ENCODE measurements at places on chromosomes 1 and 21.

DNA sequence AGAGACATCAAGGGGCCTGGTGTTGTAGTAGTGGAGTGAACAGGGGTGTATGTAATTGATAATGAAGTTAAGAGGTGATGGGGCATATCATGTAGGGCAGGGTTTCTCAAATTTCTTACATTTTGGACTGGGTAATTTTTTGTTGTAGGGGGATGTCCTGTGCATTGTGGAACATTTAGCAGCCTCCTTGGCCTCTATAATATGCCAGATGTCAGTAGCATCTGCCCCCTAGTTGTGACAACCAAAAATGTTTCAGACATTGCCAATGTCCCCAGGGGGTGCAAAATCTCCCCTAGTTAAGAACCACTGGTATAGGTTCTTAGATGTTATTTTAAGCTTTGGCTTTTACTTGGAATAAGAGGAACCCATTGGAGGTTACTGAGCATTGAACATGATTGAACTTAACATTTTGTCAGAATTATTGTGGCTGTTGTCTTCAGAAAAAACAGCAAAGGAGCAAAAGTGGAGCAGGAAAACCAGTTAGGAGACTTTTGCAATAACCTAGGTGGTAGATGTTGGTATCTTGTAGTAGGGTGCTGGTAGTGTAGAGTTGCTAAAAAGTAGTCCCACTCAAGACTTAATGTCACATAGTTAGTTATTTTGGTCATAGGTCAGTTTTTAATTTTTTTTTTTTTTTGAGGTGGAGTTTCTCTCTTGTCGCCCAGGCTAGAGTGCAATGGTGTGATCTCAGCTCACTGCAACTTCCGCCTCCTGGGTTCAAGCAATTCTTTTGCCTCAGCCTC is 6.2 kb downstream of the ZNF326 start:
- DNase-seq, result no peak

DNA sequence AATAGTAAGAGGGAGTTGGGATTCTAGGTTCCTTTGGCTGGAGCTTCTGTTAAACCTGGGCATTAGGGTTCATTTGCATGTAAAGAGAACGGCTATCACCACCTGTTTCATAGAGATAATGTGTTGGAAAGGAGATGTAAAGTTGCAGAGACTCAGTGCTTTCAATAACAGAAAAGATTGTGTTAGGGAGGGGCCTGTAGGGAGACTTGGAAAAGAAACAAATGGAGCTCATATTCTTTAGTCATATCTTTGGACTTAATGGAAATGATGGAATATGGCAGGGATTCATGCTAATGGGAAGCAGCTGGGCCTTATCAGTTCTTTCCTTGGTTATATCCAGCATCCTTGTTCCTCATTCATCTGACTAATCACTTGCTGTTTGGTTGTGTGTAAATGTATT is 144.9 kb downstream of the CD247 start:
- no peak for DNase-seq

DNA sequence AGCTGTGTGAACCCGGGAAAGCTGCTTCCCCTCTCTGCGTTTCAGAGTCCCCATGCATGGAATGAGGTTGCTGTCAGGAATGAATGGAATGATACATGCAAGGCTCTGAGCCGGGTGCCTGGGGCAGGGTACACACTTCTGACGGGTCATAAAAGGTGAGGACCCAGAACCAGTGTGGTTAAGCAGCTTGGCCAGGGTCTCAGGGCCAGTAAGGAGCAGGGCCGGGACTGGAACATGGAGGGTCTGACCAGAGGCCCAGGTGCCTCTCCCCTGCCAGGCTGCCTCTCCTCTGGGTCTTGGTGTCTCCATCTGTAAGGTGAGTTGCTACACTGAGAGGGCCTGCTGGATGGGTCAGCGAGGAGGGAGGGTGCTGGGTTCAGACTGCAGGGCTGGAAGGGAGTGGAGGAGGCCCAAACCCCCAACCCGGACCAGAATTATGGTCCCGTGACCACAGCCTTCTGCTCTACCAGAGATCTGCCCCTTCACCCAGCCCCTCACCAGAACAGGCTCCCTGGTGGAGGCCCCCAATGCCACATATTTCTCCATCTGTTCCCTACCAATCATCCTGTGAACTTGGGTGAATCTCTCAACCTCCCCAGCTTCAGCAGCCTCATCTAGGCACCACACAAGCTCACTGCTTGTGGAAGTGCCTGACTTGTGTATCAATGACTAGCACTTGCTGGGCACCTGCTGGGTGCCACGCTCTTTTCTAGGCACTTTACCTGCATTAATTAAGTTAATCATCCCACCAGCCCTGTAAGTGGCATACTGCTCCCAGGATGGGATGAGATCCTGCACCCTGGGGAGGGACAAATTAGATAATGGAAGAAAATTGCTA is 16.2 kb upstream of the LRP8 start:
- no peak for DNase-seq

DNA sequence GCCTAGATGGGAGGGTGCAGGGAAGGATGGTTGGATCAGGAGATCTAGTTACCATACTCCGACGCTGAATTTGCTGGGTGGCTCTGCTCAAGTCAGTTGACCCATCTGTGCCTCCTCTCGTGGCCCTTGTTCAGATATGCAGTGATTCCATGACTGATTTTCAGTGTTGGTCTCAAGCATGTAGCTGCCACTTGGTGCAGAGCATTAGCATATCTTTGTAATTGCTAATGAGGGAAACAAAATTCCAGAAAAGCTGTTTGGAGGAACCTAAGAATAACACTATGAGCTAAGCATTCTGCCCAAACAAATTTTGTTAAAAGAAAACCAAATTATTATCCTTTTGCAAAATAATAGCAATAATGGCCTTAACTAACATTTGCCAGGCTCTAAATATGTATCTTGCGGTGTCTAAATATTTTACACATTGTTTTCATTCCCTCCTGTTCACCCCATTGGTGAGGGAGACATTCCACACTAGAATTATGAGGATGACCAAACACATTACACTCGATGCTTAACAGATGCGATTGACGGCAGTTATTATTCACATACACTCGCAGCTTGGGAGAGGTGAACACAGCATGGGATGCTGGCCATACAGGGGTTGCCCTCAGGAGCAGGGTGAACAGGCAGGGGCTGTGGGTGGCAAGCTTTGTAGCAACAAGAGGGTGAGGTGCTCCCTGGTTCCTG is 69.1 kb downstream of the KCNJ15 start:
- DNase-seq, result no peak

- peak; percentile 26 for DNase-seq
Observed at GRCh38 chr1:182990413-182991144, 32.6 kb upstream of the LAMC1 start.

DNA sequence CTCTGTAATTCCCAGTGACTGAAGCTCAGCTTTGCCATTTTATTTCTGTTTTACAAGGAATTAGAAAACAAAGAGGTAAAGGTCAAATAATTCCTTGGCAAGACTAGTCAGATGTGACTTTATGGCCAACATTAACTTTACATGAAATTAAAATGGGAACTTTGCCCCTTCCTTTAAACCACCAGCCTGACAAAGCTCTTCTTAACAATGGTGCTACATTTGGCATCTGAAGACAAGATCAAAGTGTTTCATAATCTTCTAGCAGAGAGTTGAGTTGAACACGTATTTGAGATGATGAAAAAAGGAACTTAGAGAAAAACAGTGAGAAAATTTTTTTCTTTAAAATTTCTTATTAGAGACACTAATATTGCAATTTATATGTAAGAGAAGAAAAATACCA is 193.8 kb downstream of the AK5 start:
- DNase-seq, result no peak

- DNase-seq, result no peak
Observed at GRCh38 chr21:41582866-41583265, 74.9 kb upstream of the TMPRSS2 start.

- peak; percentile 66 for DNase-seq
Observed at GRCh38 chr1:41773144-41773591, 145.6 kb downstream of the HIVEP3 start.

Measured in astrocyte of the spinal cord (primary cell).